ENCODE measurements at places on chromosomes 4 and X. TPM values are rescaled to one million over a fixed set of nuclear protein-coding genes. Genes with fewer than 3 reads are reported as not detected.

DNA sequence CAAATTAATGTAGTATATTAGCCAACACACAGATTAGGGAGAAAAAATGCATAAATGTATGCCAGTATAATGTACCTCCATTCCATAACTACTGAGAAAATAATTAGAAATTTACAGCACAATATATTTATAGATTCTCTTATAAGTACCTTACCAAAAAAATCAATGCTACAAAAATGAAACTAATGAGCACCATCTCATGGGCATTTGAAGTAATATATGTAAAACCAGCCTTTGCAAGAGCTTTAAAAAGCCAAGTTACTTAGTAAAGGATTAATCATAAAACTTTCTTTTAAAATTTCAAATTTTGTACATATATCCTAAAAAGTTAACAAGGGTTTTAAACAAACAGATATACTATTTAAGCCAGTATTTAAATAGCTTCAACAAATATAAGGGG is 43.2 kb downstream of the LRBA start:
- H3K36me3 ChIP-seq: no peaks in the 10 kb centered on the region
- H3K27ac ChIP-seq: no peak overlapping the region
- H3K27me3 ChIP-seq: no peaks in the 10 kb centered on the region
- peaks cover 6% of the 10 kb centered on the region for H3K4me1 ChIP-seq
- no peak for DNase-seq
- H3K4me3 ChIP-seq: no peak overlapping the region

- no peak overlapping the region for H3K4me3 ChIP-seq
- no peak for DNase-seq
- no peak overlapping the region for H3K27ac ChIP-seq
- H3K4me1 ChIP-seq: no peaks in the 10 kb centered on the region
Observed at GRCh38 chrX:39704590-39704989, 393.2 kb downstream of the BCOR start.

DNA sequence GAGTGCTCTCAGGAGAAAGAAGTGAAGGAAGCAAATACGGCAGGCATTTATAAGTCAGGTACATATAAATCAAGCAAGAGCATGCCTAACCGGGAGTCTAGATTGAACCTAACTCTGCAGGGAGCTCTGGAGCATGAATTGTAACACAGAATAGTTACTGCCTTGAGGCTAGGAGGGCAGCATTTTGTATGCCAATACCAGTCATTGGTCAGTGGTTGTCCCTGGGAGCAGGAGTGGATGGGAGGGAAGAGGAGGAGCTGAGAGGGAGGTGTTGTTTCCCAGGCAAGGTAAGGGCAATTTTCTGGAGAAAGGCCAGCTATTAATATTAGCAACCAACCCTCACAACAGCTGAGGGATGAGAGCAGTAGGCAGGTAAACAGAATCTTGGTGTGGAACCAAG is 224.7 kb upstream of the DCAF8L1 start:
- no peaks in the 10 kb centered on the region for H3K27me3 ChIP-seq
- H3K4me1 ChIP-seq: no peaks in the 10 kb centered on the region
- no peak overlapping the region for H3K27ac ChIP-seq
- no peak overlapping the region for H3K4me3 ChIP-seq
- no peaks in the 10 kb centered on the region for H3K36me3 ChIP-seq

DNA sequence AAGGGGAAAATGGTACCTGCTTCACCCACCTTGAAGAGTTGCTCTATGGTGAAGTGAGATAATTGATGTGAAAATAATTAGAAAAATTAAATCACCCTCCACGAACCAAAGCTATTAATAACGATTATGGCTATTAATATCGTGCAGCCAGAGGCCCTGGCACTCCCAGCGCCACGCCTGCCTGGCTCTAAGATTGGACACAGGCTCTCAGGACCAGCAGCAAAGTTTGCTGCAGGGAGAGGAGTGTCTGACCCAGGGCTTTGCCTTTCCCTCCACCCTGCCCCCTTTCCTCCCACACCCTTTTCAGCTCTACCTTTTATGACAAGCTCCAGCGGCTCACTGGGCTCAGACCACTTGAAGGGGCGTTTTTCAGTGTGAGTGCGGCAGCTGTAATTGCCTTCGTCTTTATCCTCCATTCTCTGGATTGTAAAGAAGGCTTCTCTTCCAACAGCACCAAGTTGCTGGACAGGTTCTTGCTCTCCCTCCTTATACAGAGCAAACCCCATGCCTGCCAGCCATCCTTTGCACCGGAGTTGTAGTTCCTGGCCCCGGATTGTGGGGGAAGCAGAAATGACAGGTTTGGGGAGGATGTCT is 11.5 kb downstream of the IGSF1 start:
- DNase-seq: no peak
- H3K27me3 ChIP-seq: no peaks in the 10 kb centered on the region
- no peak overlapping the region for H3K4me3 ChIP-seq
- no peaks in the 10 kb centered on the region for H3K4me1 ChIP-seq
- no peaks in the 10 kb centered on the region for H3K36me3 ChIP-seq
- H3K27ac ChIP-seq: no peak overlapping the region

- no peak for DNase-seq
- H3K36me3 ChIP-seq: no peaks in the 10 kb centered on the region
- H3K4me1 ChIP-seq: no peaks in the 10 kb centered on the region
- no peaks in the 10 kb centered on the region for H3K27me3 ChIP-seq
- no peak overlapping the region for H3K4me3 ChIP-seq
Observed at GRCh38 chr4:97507587-97508245, 635.6 kb downstream of the STPG2 start.

DNA sequence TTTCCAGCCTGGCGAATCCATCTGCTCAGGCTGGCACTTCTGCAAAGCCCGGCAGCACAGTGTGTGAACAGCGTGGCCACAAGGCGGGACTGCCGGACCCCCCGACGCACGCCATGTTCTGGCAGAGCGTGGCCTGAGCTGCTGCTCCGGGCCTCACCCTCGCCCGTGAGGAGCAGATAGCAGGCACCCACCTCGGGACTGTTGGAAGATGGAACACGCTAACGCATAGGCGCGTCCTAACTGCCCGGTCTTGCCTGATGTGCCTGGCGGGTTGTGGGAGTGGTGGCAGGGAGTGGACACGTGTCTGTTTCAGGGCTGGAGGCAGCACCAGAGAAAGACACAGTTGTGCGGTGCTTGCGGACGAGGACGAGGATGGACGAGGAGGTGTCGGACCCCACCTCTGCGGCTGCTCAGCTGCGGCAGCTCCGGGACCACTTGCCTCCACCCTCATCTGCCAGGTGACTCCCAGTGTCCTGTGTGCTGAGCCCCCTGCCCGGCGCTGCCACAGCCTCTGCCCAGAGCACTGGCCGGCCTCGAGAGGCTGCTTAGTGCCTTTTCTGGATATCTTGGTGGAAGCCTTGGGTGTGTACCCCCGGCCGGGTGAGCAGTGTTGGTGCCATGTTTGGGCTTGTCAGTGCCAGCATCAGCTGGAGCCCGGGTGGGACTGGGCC is 28.2 kb downstream of the UVSSA start:
- no peak overlapping the region for H3K27ac ChIP-seq
- H3K4me1 ChIP-seq: no peaks in the 10 kb centered on the region
- no peak overlapping the region for H3K4me3 ChIP-seq
- no peaks in the 10 kb centered on the region for H3K27me3 ChIP-seq

The FAM53A gene
- 2.3 TPM for total RNA-seq

- H3K27me3 ChIP-seq: no peaks in the 10 kb centered on the region
- H3K4me1 ChIP-seq: peaks cover 67% of the 10 kb centered on the region
- peak overlapping the region; percentile 19 for H3K27ac ChIP-seq
- no peaks in the 10 kb centered on the region for H3K36me3 ChIP-seq
- DNase-seq: no peak
Observed at GRCh38 chrX:49271341-49271740, 1.7 kb downstream of the PPP1R3F start.

The CT45A6 gene
- not detected for total RNA-seq

GRCh38 chrX:74490247-74490646 is 69.0 kb downstream of the SLC16A2 start:
- H3K4me1 ChIP-seq: no peaks in the 10 kb centered on the region
- DNase-seq: no peak
- H3K4me3 ChIP-seq: no peak overlapping the region
- H3K27ac ChIP-seq: no peak overlapping the region

The BMX gene
- not detected for total RNA-seq

The KIAA1210 gene
- total RNA-seq: not detected

DNA sequence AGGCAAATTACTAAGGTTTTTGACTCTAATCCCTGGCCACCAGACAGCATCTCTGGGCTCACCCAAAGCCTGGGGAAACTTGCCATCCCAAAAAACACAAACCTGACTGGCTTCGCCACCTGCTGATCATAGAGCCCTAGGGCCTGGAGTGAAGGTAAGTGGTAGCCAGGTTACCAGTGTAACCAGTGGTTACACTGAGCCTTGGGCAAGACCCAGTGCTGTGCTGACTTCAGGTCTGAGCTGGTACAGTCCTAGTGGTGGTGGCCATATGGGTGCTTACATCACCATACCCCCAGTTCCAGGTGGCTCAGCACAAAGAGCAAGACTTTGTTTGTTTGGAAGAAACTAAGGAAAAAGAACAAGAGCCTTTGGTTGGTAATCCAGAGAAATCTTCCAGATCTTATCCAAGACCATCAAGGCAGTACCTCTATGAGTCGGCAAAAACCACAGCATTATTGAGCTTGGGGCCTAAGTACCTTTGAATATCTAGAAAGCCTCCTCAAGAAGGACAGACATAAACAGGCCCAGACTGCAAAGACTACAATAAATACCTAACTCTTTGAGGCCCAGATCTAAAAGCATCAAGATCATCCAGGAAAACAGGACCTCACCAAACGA is 13.7 kb downstream of the MED14 start:
- no peaks in the 10 kb centered on the region for H3K4me1 ChIP-seq
- no peaks in the 10 kb centered on the region for H3K27me3 ChIP-seq
- no peak for DNase-seq
- H3K27ac ChIP-seq: no peak overlapping the region

- no peak overlapping the region for H3K27ac ChIP-seq
- no peak overlapping the region for H3K4me3 ChIP-seq
- DNase-seq: no peak
- no peaks in the 10 kb centered on the region for H3K27me3 ChIP-seq
Observed at GRCh38 chrX:46957297-46957696, 45.1 kb downstream of the JADE3 start.

- DNase-seq: no peak
- H3K4me1 ChIP-seq: no peaks in the 10 kb centered on the region
- H3K4me3 ChIP-seq: no peak overlapping the region
- H3K36me3 ChIP-seq: no peaks in the 10 kb centered on the region
- H3K27me3 ChIP-seq: no peaks in the 10 kb centered on the region
Observed at GRCh38 chrX:78064152-78064551, 39.9 kb upstream of the PGK1 start.

DNA sequence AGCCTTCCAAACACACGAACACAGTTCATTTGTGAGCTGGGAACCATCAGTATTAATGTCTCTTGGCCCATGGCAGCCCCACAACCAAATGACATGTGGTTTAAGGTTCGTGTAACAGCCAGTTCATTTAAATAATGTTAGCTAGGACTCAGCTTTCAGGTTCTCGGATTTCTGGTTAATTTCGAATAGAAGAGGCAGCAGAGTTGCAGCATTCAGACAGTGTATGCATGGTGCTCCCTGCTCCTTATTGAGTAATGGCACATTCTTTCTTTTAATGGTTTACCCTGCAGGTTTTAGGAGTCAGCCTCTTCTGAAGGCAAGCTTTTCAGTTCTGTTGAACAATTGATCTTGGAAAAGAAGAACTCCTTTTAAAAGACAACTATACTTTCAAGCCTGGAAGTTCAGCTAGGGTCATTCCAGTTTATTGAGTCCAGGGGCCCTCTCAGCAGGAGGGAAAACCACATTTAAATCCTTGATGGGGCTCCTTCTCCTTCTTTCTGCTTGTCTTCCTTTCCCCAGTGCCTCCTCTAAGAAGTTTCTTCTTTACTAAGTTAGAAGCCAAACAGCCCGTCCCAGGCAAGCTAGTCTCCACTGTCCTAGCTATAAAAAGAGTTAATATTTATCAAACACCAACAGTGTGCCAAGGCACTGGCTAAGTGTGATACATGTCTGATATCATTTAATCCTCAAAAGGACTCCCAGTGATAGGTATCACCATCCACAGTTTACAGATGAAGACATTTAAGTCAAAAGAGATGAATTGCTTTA is 5.0 kb upstream of the RNF175 start:
- no peaks in the 10 kb centered on the region for H3K36me3 ChIP-seq
- H3K4me3 ChIP-seq: no peak overlapping the region
- no peaks in the 10 kb centered on the region for H3K4me1 ChIP-seq
- H3K27me3 ChIP-seq: peaks cover 2% of the 10 kb centered on the region
- no peak for DNase-seq

DNA sequence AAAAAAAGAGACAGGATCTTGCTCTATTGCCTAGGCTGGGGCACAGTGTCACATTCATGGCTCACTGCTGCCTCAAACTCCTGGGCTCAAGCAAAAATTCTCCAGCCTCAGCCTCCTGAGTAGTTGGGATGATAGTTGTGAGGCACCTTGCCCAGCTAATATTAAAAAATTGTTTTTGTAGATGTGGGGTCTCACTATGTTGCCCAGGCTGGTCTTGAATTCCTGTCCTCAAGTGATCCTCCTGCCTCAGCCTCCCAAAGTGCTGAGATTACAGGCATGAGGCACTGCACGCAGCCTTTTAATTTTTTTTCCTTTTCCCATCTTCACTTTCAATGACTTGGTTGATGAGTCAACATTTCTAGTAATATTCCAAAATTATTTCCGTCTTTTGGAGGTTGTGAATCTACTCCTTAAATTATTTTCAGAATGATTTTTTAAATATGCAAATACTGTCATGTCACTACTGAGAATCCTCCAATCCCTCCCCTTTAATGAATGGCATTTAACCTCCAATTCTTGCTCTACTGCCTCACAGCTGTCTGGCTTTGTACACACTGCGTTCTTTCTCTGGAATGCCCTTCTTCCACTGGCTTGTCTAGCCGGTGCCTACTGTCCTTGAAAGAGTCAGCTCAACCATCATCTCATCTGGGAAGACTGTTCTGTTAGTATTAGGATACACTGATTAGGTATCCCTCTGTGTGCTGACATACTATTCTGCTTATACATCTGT is 27.5 kb upstream of the DCTD start:
- no peak for DNase-seq
- H3K4me1 ChIP-seq: no peaks in the 10 kb centered on the region
- no peaks in the 10 kb centered on the region for H3K36me3 ChIP-seq
- no peak overlapping the region for H3K27ac ChIP-seq
- no peaks in the 10 kb centered on the region for H3K27me3 ChIP-seq
- H3K4me3 ChIP-seq: no peak overlapping the region

The MAGEA8 gene
- not detected for total RNA-seq

DNA sequence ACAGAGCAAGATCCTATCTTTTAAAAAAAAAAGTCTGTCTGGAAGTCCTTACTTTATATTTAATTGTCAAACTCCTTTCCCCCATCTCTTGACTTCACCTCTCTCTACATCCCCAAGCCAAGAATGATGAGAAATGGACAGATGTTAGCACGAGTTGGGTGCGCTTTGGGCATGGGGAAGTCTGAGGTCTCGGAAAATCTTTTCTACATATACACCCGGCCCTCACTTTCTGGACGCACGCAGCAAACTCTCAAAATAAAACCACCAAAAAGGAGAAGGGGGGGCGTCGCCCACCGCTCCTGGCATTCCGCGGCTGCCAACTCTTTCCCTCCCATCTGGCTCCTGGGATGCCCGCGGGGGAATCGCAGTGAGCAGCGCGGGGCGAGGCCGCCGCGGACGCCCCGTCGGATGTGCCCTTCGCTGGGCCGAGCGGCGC is 756 bp downstream of the IGFBP7 start:
- peak overlapping the region; percentile 16 for H3K27ac ChIP-seq
- peak overlapping the region; percentile 59 for H3K4me3 ChIP-seq
- peaks cover 40% of the 10 kb centered on the region for H3K4me1 ChIP-seq
- H3K27me3 ChIP-seq: no peaks in the 10 kb centered on the region
- DNase-seq: no peak

The MTMR8 gene
- total RNA-seq: 5.7 TPM

Data from natural killer cell (primary cell).